Subcutaneous preadipocyte (primary cell): ENCODE measurements at places on chromosomes 1 and 21. TPM values are rescaled to one million over a fixed set of nuclear protein-coding genes. Genes with fewer than 3 reads are reported as not detected.

The GJA5 gene
- under 0.01 and 0.37 TPM in 2 replicates for total RNA-seq

The NID1 gene
- total RNA-seq, result 160 and 184 TPM in 2 replicates

The BMP8A gene
- total RNA-seq, result not detected in 2 replicates

The RHD gene
- under 0.01 TPM in 1 of 2 replicates, not detected in the other for total RNA-seq

The CYB5RL gene
- 7.6 and 8.5 TPM in 2 replicates for total RNA-seq

The PTPRF gene
- 8.1 and 30.7 TPM in 2 replicates for total RNA-seq

The FLG2 gene
- not detected in 2 replicates for total RNA-seq

The SPRR2E gene
- total RNA-seq, result not detected in 2 replicates

The APCS gene
- not detected in 2 replicates for total RNA-seq

The LRRC3 gene
- 1.2 and 1.5 TPM in 2 replicates for total RNA-seq

The MRAP gene
- not detected in 2 replicates for total RNA-seq

The F3 gene
- 29.0 and 42.8 TPM in 2 replicates for total RNA-seq

The FABP3 gene
- total RNA-seq, result 204 and 478 TPM in 2 replicates

The KDF1 gene
- total RNA-seq, result not detected in 2 replicates

The LACTBL1 gene
- not detected in 2 replicates for total RNA-seq

The PDZK1IP1 gene
- not detected in 2 replicates for total RNA-seq

The PADI4 gene
- total RNA-seq, result not detected in 2 replicates

The AMY1B gene
- not detected in 2 replicates for total RNA-seq

The TNFSF18 gene
- 0.39 TPM in 1 of 2 replicates, not detected in the other for total RNA-seq
